ENCODE measurements at places on chromosomes 5 and 9. TPM values are rescaled to one million over a fixed set of nuclear protein-coding genes. Genes with fewer than 3 reads are reported as not detected.

Gene GADD45G
- total RNA-seq: 6.2 TPM

DNA sequence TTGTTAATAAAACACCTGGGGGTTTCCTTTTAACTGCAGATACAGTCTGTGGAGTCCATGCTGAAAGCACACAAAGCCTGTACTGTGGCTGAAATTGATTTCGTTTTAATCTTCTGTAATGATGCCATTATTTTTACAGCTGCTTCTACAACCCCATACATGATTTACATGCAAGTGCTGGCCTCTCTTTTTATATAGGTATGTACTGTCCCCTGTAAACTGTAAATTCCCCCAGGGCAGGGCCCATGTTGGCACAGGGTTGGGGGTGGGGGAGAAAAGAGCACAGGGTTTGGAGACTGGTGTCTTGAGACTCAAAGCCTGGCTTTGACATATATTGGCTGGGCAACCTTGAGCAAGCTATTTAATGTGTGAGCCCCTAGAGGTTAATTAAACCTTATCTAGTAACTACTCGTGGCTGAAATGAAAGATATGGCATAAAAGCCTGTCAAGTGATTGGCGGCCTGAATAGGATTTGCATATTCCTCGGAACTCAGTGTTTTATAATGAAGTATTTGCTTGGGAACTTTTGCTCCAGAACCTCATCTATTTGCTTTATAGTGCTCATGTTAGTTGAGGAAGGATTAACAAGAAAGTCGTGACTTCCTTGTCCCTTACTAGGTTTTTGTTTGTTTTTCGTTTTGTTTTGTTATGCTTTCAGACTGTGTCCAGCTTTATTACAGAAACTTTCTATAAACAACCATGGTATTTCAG is 34.0 kb downstream of the KLF4 start:
- DNase-seq: no peak

DNA sequence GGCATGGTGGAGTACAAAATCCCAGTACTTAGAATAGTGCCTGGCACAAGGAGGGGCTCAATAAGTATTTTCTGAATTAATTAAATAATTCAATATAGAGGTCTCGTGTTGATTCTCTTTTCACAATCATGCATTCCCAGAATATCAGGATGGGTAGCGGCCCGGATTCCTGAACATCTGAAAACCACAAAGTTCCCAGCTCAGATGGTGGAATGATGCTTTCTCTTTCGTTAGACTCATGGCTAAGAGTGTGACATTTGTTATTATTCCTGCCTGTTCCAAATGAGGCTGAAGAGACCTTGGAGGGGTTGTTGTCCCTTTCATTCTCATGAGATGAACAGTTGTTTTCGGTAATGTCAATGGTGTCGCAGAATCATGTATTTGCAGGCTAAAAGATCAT is 95.4 kb upstream of the LIFR start:
- no peak for DNase-seq

DNA sequence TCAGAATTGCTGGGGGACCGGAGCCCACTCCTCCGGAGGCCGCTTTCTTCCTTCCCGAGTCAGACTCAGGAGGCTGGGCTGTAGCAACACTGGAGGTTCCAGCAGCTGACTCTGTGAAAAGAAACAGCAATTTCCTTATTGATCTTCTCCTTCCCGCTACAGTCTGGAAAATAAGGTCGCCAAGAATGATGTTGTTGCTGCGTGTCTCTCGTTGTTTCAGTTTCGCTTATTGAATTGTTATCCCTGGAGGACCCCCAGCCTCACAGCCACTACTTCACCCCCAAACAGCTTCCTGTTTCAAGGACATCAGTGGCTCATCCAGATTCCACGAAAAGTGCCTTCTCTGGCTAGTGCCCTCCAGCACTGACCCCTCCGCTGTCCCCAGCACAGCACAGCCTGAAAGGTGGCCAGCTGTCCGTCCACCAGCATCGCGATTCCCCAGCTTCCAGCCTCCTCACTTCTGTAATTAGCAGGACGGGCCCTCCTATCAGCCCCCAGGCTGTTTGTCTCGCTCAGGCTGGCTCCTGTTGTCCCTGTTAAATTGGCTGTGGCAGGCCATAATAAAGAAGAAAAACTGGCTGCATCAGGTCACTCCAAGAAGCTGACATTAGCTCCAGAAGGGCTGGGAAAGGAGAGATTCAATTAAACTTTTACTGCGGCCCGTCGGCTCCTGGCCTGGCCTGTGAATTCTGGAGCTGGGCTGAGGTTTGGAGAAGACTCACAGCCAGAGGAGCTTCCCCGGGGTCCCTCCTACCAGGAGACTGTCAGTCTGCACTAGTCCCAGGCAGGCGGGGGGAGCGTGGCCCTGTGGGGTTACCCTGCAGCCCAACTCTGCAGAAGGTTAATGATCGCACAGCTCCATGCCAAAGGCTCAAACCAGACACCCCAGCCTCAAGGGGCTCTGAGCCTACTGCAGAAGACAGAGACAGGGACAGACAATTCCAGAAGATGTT is 40.5 kb downstream of the OLFM1 start:
- DNase-seq: no peak

- no peak for DNase-seq
Measured at GRCh38 chr5:142886211-142886610, 116.0 kb downstream of the ARHGAP26 start.

GRCh38 chr9:88523056-88523455 is 11.9 kb upstream of the NXNL2 start:
- DNase-seq: no peak

Gene FOXD4L3
- total RNA-seq: not detected

GRCh38 chr9:99092643-99093491 is 12.0 kb upstream of the TGFBR1 start:
- DNase-seq: no peak

- DNase-seq: no peak
Measured at GRCh38 chr9:104027295-104027694, 66.8 kb upstream of the SMC2 start.

Gene CDH9
- not detected for total RNA-seq

Gene CFAP90
- 1.1 TPM for total RNA-seq

Gene CDKN2B-AS1
- 1.5 TPM for total RNA-seq

Gene SLC12A7
- total RNA-seq: 77.0 TPM

DNA sequence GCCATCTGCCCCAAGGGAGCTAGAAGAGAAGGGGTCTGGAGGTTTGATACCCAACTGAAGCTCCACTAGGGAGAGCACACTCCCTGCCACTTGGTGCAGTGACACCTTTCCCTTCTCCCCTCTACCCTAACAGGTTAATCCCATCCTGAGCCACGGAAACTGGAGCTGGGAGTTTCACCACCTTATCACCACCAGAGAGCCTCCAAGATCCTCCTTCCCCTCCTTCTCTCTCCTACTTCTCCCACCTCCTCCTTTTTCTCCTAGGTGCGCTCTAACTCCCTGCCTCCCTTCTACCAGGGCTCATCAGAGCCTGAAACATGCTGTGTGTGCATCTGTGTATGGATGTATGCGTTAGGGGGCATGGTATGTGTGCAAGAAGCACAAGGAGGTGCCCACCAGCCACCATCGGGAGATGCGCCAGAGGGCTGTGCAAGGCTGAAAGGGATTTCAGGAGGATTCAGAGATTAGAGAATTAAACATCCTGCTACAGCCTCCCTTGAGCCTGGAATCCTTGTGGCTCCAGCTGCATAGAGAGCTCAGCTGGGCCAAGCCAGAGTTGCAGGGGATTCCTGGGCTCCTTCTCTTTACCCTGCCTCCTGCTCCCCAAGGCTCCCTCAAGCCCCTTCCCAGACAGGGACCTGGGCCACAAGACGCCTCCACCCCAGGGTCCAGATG is 89.8 kb downstream of the PCDH1 start:
- no peak for DNase-seq

DNA sequence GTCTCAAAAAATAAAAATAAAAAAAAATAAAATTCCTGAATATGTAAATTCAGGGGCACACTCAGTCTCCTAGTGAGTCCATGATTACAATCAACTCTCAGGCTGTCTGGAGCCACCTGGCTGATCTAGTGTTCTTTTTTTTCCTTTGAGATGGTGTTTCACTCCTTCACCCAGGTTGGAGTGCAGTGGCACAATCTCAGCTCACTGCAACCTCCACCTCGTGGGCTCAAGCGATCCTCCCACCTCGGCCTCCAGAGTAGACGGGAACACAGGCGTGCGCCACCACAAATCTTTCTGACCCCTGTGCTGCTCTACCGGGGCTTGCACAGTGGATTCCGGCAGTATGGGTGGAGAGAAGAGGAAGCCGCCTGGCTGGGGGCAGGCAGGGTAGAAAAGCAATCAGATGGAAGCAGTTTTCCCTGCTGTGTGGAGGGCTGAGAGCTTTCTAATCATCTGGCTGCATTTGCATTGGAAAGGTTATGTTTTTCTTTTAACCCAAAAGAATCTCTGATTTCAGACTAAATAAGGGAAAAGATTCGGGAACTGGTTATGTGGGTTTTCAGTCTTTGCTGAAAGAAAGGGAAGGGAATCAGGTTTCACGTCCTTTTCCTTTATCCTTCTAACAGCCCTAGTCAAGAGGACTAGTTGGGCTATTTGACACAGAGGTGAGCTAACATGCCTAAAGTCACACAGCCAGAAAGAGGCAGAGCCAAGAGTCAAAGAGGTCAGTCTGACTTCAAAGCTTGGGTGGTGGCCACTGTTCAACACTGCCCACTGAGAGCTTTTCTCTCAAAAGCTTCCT is 26.3 kb upstream of the CORO2A start:
- no peak for DNase-seq

Gene NSUN2
- total RNA-seq: 76.1 TPM

GRCh38 chr9:37710046-37710445 is 43.6 kb upstream of the TRMT10B start:
- DNase-seq: no peak

Gene FAM200C
- 5.3 TPM for total RNA-seq

Gene CER1
- total RNA-seq: not detected

Gene SHOC1
- total RNA-seq: 0.16 TPM

Gene DOLK
- total RNA-seq: 14.2 TPM

DNA sequence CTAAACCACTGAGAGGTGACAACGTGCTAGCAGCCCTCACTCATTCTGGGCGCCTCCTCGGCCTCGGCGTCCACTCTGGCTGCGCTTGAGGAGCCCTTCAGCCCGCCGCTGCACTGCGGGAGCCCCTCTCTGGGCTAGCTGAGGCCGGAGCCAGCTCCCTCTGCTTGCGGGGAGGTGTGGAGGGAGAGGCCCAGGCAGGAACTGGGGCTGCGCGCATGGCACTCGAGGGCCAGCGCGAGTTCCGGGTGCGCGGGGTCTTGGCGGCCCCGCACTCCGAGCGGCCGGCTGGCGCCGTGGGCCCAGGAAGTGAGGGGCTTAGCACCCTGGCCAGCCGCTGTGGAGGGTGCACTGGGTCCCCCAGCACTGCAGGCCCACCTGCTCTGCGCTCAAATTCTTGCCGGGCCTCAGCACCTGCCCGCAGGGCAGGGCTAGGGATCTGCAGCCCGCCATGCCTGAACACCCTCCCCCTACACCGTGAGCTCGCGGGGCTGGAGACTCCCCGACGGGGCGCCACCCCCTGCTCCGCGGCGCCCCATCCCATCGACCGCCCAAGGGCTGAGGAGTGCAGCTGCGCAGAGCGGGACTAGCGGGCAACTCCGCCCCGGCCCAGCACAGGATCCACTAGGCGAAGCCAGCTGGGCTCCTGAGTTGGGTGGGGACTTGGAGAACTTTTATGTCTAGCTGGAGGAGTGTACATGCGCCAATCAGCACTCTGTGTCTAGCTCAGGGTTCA is 11.8 kb upstream of the UBE2D2 start:
- DNase-seq: no peak

Gene TLR4
- total RNA-seq: 23.5 TPM

Gene PCDHB9
- 1.9 TPM for total RNA-seq

Gene PHPT1
- total RNA-seq: 109 TPM

GRCh38 chr5:120779674-120780073 is 315.6 kb downstream of the PRR16 start:
- DNase-seq: no peak

DNA sequence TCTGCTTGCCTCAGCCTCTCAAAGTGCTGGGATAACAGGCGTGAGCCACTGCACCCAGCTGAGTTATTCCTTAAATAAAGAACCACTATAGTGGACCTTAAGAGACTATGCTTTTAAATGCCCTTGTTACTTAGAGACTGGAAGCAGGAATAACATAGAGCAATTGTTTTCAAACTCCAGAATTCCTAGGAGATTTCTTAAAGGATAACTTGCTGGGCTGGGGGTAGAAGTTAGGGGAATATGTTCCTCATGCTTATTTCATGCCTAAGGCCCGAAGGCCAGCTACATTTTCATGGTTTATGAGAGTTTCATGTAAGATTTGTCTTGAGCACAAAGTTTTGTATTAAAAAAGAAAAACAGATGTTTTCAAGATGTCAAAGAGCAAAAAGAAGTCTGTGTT is 48.2 kb downstream of the CSNK1A1 start:
- no peak for DNase-seq

Gene OR1J2
- 0.42 TPM for total RNA-seq

GRCh38 chr9:121340676-121341392 is 29.2 kb downstream of the STOM start:
- DNase-seq: no peak

Gene PRRX2
- total RNA-seq: 6.5 TPM

GRCh38 chr9:111598733-111599091 is 735 bp downstream of the PTGR1 start:
- no peak for DNase-seq

- DNase-seq: no peak
Measured at GRCh38 chr9:123003466-123003865, 30.0 kb upstream of the GPR21 start.
